ENCODE measurements at places on chromosomes 7 and 10. TPM values are rescaled to one million over a fixed set of nuclear protein-coding genes. Genes with fewer than 3 reads are reported as not detected.
A peak's percentile ranks its signal among the peaks of the same experiment; 100 is the strongest.

- DNase-seq, result no peak
Measured at GRCh38 chr10:11119843-11120242, 102.2 kb downstream of the CELF2 start.

GRCh38 chr7:2944739-2945138 is 98.9 kb downstream of the CARD11 start:
- no peak for DNase-seq

DNA sequence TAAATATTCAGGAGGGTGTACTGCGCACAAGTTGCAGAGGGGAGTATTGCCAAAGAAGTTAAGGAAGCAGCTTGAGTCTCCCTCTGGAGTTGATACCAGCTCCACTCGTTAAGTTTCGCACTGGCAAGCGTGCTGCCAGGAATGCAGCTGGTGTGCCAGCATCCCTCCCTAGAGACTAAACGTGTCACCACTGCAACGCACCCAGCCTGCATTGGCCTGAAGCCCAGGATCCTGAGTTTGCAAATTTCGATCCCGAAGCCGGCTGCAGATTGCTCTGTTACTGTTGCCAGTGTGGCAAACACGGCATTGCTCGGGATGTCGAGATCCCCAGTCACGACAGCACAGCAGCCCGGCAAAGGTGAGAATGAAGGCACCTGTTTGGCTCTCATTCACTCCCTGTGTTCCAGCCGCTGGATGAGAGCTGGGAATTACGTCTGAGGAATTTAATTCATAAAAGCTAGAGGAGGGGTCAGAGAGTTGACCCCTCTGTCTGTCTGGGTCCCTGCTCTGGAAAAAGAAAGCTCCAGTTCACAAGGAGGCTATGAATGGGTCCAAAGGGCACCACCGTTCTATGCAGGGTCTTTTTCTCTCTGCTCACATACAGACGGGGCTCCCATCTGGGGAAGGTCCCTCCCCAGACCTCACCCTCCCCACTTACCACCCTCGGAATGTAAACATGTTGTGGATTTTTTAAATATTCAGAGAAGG is 61.0 kb downstream of the NRP1 start:
- DNase-seq, result peak; percentile 85

GRCh38 chr10:7956508-7956907 is 98.0 kb upstream of the GATA3 start:
- DNase-seq, result peak; percentile 44

The NUDT13 gene
- 8.4 TPM for total RNA-seq

The NOLC1 gene
- total RNA-seq, result 13.7 TPM

The UNCX gene
- not detected for total RNA-seq

The PGAM2 gene
- not detected for total RNA-seq
